Fibroblast of upper back skin (primary cell): ENCODE measurements at places on chromosomes 4 and X.

DNA sequence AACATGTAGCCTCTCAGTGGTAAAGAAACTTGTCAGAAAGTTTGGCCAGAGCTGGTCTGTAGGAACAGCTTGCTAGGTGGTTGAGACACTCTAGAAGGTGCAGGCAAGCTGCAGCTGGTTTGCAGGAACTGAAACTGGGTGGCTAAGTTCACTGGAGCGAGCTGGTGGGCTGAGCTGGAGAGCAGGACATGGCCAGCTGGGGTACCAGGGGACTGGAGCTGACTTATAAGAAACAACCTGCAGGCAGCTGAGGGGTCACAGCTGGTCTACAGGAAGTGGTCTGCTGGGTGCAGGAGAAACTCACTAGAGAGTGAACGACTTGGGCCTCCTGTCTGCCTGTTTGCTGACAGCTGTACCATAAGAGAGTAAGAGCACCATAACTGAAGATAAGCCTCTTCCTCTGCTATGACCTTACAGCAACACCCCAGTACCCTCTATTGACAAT lies 157.1 kb upstream of the LNX1 start:
- no peak for DNase-seq

- DNase-seq = no peak
Measured at GRCh38 chr4:37071576-37071975, 173.0 kb upstream of the NWD2 start.

DNA sequence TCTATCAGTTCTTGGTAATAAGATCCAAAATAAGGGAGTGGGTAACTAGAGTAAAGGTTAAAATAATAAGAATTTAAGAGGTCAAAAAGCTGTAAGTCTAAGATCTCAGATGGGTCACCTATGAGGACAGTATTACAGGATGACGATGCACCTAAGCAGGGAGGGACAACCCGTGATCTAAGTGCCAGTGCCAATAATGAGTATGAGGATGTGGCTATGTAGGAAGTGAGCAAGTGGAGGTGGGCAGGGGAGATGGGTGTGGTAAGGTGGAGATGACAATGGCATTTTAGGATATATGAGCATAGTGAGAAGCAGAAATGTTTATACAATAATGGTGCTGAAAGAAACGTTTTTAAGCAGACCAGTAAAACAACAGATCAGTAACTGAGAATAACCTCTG lies 19.3 kb downstream of the CCDC158 start:
- no peak for DNase-seq

DNA sequence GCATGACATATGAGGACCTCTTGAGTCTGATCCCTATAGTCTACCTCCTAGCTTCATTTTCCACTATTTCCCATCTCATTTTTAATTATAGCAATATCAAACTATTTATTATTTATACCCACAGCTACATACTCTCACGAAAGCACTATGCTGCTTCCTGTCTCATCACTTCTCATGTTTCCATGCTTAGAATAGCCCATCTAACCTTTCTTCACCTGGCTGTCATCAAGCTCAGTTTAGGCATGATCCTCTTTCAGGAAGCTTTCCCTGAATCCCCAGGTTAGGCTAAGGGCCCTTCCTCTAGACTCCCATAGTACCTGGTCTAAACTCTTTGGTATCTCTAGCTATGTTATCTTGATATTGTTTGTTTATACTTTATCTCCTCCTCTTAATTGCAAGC lies 137.8 kb downstream of the TBC1D19 start:
- DNase-seq = no peak

DNA sequence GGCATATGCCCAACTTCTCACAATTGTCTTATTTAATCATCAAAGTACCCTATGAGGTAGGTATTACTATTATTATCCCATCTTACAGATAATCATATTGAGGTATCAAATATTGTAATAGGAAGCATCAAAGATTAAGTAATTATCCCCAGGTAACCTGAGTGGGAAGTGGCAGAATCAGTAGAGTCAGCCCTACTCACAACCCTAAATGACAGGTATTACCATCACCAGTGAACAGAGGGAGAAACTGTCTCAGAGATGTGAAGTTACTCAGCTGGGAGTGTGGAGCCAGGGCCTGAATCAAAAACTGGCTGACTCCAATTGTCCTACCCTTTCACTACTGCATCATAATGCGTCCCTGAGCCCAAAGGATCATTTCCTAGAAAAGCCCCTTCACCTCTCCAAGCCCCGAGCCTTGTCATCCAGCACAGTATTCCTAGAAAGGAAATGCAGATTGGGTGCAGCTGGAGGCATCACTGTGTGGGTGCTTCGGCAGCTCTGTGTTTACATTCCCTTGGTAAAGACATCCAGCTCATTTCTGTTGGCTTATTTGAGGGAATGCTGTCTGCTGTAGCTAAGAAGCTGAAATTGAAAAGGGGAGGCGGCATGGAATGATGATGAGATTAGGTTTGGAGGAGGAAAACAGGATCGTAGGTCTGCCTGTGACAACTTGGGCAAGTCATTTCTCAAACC lies 72.8 kb downstream of the DHX15 start:
- DNase-seq = peak; percentile 25

GRCh38 chrX:111445485-111445884 lies 33.5 kb upstream of the DCX start:
- DNase-seq = peak; percentile 33

DNA sequence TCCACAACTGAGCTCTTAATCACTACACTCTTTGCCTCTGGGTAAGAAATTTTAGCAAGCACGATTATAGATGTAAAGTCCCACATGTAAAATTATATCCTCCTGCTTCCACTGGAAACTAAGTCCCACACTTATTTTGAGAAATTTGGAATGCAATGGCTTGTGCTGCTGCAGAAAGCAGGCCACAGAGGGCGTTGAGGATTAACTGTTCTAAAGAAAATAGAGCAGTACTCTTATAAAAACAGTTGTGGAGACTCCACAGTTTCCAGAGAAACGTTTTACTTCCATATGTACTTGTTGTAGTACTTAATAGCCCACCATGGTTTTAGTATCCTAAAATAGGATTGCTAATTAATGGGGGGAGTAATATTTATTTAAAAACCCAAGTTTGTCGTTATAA lies 1.7 kb upstream of the CENPC start:
- DNase-seq = no peak

DNA sequence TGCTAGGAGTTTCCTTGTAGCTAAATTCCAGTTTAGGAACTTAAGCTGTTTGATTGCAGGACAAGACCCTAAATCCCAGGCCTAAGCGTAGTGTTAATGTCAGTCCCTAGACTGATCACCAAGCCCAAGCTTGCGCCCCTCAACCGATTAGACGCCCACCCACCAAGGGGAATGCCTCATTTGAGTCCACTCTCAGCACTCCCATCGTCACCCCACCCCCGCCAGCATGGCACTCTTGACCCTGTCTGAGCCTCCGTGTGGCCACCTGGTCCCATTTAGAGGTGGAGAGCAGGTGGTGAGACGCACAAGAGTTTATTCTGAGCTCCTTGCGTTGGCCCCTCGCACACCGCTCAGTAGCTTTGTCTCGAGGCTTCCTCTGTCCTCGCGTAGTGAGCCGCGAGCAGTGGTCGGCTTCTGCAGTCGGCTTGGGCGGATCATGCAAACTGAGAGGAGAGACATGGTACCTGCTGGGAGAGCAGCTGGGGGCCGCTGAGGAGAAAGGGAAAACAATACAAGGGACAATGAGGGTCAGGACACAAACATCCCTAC lies 48.5 kb upstream of the ZNF157 start:
- no peak for DNase-seq

DNA sequence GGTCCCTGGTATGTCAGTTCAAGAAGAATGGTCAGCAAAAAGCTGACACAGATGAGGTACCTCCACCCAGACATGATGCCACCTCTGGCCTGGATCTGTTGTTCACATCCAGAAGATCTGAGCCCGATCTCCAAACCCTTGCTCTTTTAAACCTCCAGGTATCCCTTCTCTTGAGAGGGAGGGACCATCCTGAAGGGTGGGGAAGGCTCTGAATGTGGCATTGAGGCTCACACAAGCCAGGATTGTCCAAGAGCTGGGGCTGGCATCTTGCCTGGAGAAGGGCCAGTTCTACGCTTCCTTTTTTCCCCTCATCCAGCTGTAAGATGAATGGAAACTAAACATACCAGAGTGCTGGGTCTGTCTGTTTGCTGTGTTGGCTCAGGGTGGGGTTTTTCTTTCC lies at the start of gene ITIH6:
ITIH6 (minus strand) TSS at position 119 of the 400 bp plus-strand sequence; CDS start at position 74, 45 bp downstream.
- DNase-seq = no peak

GRCh38 chr4:107866726-107867125 lies 42.0 kb downstream of the SGMS2 start:
- no peak for DNase-seq

- DNase-seq = no peak
Measured at GRCh38 chrX:19869193-19869592, 18.2 kb downstream of the SH3KBP1 start.

GRCh38 chrX:72045552-72046277 lies 86.0 kb downstream of the RTL5 start:
- DNase-seq = no peak

GRCh38 chr4:145320294-145320693 lies 139.9 kb upstream of the OTUD4 start:
- no peak for DNase-seq

DNA sequence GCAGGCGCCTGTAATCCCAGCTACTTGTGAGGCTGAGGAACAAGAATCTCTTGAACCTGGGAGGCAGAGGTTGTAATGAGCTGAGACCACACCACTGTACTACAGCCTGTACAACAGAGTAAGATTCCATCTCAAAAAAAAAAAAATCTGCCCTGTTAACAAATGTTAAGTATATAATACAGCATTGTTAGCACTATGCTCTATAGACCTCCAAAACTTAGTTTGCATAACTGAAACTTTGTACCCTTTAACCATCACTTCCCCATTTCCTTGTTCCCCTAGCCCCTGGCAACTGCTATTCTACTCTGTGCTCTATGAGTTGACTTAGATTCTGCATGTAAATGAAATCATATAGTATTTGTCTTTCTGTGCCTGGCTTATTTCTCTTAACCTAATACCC lies 76.7 kb downstream of the TAB3 start:
- DNase-seq = no peak

- peak; percentile 52 for DNase-seq
Measured at GRCh38 chrX:130060122-130061069, 49.9 kb downstream of the ELF4 start.

DNA sequence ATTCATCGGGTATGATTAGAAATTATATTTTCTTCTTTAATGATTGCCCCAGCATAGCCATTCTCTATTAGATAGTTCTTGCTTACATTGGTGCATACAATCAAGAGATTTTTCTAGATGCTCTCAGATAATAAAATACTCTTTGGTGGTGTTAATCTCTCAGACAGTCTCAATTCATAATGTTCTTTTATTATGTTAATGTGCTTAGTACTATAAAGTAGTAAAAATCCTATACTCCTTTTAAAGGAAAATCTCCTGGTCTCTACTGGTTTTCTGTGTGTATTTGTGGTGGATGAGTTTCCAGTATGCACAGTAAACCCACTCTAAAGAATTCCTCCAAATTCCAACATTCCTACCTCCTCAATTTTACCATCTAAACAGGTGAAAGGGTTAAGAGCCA lies 203.5 kb downstream of the FAT4 start:
- no peak for DNase-seq

DNA sequence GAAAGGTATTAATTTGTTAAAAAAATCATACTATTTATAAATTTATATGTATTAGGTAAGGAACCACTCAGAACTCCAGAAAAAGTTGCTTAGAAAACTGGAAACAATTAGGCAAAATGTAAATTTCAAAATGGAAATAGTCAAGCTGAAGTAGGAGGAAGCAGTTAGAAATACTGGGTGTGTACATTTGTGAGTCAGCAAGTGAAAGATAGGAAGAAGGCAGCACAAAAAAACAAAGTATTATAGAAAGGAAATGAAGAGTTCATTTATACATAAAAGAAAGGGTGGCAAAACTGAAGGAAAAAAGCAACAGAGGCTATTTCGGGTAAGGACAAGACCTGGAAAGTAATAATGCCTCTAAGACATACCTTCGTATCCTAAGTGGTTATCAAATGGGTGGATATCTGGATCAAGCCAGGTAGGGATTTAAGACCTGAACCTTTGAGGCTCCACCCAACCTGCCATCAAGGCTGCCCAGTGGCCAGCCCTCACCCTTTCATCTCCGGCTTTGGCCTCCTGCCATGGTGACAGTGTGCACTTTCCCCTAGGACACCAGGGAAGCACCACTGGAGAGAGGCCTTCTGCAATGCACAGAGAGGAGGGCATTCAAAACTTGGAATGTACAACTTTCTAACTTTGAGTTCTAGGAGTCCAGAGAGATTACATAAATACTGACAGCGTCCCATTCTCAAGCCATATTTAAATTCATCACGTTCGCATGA lies at the start of gene LRRC66:
LRRC66 (minus strand) TSS at position 428 of the 722 bp plus-strand sequence. CDS start 2,750 bp downstream, outside the sequence.
- no peak for DNase-seq

- peak; percentile 67 for DNase-seq
Measured at GRCh38 chrX:14963447-14964236, 90.4 kb downstream of the MOSPD2 start.

GRCh38 chr4:101724093-101724492 lies 66.4 kb upstream of the BANK1 start:
- DNase-seq = no peak

DNA sequence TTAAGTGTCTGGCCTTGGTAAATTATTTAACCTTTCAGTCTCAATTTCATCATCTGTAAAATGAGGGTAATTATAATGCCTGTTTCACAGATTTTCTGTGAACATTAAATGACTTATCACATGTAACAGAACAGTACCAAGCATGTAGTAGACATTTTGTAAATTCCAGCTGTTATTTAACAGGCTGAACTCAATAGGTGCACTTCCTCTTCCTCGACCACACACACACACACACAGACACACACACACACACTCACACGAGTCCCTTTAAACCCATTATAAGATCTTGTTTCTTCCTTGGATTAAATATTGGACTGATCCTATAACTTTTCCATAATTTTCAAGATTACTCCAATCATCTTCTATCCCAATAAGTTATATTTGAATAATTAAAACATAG lies 53.4 kb upstream of the COL25A1 start:
- DNase-seq = no peak

DNA sequence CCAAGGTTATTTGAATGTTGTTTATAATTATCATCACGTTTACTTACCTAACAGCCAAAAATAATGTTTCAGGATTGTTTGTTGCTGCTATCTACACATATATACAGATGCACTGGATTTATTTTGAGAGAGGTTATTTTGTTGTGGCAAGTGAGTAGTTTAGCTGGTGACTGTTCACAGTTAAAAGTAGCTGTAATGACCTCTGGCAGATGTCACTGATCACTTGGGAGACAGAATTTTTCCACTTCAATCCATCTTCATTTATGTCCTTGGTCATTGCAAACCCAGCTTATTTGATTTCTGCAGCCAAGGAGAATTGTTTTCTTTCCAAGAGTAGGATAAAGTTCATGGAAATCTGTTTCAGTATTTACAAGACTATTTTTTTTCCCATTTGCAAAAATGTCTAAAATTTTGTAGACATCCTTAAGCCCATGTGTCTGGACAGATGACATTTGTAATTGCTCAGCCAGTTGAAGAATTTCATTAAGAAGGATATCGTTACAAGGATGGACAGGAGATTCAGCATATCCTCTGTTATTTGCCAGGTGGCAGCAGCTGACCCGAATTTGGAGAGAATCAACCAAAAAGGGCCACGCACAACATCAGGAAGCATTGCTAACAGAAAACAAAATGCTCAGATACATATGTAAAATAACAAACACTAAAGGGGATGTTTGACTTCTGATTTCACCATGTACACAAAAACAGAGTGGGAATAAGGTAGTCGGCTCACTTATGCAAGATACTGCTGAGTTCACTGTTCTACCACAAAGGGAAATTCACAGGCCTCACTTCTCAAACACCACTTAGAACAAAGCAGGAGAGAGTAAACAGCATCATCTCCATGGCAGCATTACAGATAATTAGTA lies 64.5 kb downstream of the GPRIN3 start:
- DNase-seq = no peak
